ENCODE measurements at places on chromosomes 13 and 19.

GRCh38 chr13:33728271-33729037 lies 89.5 kb upstream of the RFC3 start:
- no peak for DNase-seq

DNA sequence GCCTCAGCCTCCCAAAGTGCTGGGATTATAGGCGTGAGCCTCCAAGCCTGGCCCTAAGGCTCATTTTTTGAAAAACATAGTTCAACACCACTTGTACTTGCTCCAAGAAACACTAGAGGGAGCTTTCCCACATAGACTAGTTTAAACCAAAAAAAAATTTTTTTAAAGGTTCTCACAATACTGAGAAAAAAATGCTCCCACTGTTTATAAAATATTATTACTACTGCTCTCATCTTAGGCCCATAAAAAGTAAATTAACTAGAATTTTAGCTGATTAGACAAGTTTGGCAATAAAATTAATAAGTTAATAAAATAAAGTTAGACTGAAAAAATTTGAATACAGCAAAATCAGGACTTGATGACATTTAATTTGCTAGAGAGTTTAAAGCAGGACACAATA lies 109.5 kb downstream of the TBC1D4 start:
- no peak for DNase-seq

GRCh38 chr19:45607071-45608029 lies 5.3 kb upstream of the GPR4 start:
- no peak for DNase-seq

- DNase-seq: no peak
Observed at GRCh38 chr19:42245231-42245630, 2.8 kb upstream of the GSK3A start.

- DNase-seq: no peak
Observed at GRCh38 chr19:33905937-33906577, 109.4 kb downstream of the KCTD15 start.

DNA sequence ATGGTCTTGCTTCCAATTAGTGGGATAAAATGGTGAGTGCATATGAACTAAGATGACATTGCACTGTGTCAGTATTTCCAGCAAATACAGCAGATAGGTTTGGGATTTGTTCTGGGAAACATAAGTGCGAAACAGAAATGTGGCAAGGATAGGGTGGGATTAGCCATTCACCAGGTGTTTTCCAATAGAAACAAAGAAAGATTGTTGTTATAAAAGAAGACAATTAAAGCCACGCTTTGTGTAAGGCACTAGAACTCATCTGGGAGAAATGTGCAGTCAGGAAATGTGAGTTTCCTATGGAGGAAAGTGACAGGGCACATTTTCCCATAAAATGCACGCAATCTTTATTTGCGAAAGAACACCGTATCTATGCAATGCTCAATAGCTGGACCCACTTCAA lies 1547.8 kb downstream of the EFNB2 start:
- DNase-seq: no peak

DNA sequence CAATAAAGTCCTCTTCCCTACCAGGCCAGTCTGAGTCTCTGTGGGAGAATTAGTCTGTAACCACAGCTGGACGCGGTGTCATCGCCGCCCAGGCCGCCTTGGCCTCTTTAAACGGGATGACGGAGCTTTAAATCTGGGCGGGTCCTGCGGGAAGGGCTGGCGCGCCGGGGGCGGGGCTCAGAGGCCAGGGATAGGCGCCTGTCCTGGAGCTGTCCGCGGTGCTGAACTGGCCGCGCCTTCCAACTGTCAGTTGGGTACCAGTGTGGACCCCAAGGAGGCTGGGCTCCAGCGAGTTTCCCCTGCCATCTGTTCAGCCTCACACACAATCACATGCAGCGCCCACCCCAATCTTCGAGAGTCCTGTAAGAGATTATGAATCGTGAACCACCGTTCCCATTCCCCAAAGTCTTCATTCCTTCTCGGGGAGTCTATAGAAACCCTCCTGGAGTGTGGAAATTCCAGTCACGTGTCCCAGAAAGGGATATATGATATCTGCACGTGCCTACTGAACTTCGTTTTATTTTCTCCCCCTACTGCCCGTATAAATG lies 11.5 kb downstream of the APLP1 start:
- no peak for DNase-seq

DNA sequence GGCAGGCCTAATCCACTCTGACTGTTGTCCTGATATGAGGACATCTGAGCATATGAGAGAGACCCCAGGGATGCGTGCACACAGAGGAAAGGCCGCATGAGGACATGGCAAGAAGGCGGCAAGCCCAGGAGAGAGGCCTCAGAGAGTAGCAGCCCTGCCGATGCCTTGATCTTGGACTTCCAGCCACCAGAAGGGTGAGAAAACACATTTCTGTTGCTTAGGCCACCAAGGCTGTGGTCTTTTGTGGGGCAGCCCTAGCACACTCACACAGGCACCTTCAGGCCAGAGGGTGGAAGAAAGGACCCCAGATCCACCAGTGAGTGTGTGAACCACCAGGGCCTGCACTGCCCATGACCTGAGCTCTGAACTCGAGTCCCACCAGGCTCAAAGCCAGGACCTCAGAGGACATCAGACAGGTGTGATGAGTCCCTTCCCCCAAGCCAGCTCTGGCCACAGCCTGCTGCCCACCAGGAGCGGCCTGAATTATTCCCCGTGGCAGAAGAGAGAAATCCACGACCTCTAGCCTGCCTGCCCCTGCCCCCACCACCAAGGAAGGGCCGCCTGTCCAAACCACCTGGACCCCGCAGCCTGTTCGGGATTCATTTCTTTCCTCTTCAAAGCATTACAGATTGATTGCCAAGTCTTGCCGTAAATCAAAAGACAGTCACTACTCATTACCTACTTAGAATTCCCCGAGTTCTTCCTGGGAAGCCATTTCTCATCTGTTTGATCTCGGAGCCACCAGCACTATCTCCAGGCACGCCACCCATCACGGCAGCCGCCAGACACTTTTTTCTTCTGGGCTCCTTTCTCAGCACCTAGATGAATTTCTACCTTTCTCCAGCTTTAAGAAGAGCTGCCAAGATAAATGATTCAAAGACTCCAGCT lies 72.2 kb downstream of the CEBPG start:
- DNase-seq: no peak

DNA sequence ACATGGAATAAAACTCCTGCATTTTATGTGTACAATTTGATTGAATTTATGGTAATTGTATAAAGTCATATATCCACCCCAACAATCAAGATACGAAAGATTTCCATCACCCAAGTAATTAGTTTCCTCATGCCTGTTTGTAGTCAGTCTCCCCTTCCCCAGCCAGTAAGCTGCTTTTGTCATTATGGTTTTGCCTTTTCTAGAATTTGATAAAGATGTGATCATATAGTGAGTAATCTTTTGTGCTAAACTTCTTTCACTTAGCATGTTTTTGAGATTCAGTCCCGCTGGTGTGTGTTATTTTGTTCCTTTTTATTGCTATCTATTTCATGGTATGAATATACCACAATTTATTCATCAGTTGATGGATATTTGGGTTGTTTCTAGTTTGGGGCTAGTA lies 16.0 kb downstream of the ITM2B start:
- DNase-seq: no peak

DNA sequence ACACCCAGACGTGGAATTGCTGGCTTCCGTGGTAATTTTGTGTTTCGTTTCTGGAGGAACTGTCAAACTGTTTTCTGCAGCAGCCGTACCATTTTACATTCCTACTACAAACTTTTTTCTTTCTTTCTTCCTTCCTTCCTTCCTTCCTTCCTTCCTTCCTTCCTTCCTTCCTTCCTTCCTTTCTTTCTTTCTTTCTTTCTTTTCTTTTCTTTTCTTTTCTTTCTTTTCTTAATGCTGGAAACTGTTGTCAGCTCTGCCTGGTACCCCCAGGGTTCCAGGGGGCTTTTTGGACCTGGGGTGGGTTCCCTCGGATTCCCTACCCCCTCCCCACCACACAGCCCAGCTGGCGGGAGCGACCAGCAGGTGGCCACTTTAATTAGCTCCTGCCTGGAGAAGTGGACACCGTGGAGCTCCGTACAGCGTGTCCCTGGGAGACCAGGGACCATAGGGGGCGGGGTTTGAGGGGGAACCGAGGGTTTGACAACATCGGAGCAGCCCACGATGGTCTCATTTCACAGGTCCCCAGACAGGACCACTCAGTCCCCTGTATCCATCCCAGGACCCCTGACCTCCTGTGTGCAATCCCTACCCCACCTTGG lies 24.4 kb downstream of the CELF5 start:
- no peak for DNase-seq

- DNase-seq: no peak
Observed at GRCh38 chr13:97914540-97914939, 38.9 kb upstream of the IPO5 start.

GRCh38 chr13:113668491-113668971 lies 1.5 kb downstream of the GRK1 start:
- no peak for DNase-seq

DNA sequence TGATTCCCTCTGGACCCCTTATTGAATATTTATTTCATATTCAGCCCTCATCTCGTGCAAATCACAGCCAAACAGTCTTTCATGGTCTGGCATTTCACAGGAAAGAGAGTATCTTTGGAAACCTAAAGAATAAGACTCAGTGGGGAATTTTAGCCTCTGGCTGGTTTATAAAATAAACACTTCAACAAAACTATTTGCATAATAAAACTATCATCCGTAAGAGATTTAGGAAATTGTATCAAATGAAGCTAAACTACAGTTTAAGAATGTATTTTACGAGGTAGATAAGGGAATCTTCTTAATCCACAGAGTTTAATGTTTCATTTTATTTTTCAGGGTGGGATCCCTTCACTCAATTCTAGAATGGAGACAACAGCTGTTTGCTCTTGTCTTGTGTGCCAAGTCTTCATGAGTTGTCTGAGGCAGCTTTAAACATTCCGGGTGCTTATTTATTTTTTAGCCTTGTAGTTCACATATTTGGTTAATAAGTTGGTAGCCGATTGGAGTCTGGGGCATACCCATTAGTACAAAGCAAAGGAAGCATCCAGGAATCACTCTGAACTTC lies 634.4 kb upstream of the KLF12 start:
- DNase-seq: no peak

- DNase-seq: no peak
Observed at GRCh38 chr19:29631450-29631849, 25.4 kb downstream of the POP4 start.

DNA sequence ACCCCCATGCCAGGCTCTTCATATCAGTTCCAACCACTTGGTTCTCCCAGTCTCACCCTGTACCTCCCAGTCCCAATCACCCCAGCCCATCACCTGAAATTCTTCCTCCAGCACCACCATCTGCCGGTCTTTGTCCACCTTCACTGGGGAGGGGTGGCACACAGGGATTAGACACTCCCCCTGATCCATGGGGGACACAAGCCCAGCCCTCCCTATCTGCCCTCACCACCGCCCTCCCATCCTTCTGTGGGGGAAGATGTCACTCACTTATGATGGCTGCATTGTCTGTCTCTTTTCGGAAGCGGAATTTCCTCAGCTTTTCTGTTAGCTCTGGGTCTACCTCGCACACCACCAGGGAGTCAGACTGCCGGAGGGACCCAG lies 685 bp downstream of the GMFG start:
- no peak for DNase-seq

- no peak for DNase-seq
Observed at GRCh38 chr13:97275776-97276501, 53.8 kb downstream of the MBNL2 start.

GRCh38 chr19:40006273-40006691 lies 9.4 kb downstream of the ZNF546 start:
- DNase-seq: no peak

- DNase-seq: no peak
Observed at GRCh38 chr19:6235031-6235951, 44.5 kb downstream of the MLLT1 start.

DNA sequence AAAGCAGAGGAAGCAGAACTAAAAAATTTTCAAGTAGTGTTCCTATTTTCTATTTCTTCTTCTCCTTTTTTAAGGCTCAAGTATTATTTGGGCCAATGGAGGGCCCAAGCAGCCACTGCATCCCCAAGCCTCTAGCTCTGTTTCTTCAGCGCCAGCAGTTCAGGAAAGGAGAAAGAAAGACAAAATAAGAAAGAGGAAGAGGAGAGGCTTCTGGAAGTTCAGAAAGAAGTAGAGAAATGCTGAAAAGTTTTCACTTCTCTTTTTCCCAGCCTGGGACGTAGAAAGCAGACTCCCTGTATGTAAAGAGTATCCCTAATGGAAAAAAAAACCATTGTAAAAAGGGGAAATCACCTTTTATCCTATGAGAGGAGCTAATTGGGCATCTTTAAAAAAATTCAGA lies 165.5 kb upstream of the KLF12 start:
- DNase-seq: no peak

GRCh38 chr13:97043302-97043701 lies 49.0 kb upstream of the OXGR1 start:
- DNase-seq: no peak

DNA sequence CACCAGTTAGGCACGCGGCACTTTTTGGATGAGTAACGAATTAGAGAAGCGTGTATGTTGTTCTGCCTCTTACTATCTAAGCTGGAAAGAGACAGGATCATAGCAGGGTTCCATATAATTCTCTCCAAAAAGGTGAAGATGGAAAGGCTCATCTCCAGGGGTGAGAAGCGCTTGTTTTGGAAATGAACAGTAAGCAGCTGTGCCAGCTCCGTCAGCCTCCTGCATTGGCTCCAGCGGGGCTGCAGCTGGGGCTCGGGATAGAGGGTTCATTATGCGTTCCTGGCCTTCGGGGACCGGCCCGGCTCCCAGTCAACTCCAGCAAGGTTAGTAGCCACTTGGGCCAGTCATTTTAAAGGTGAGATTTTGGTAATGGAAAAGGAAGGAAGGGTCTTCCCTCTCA lies 155.5 kb downstream of the COL4A1 start:
- no peak for DNase-seq

DNA sequence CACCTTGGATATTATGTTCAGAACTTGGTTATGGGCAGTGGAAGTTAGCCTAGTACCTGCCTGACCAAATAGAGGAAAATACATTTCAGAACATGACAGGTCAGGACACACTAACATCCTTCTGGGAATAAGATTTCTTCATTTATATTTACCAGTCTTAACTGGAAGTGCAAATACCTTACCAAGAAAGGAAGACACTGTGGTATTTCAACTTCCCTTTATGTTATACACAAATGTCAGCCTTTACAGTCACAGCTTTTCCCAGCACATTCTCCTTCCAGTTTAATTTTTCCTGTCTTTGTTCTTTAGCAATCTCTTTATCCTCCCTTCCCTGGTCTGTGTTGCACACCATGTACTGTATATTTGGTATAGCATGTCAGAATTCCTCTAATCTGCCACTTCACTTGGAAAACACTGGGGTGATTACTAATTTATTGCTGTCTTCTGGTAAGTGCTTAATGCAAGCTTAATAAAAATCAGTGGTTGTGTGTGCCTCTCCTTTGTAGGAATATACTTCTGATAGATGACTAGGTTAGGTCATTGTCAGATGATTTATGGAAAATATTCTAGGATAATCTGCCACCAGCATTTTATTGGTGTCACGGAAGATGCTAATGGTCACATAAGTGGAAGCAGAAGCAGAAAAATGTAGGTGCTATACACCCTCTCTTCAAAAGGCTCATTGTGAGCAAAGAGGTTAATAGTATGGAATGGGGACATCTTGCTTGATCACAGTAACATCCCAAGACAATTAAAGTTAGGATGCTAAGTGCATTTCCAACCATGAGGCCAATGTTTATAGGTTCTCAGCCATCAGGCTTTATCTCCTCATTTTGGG lies 124.3 kb upstream of the STARD13 start:
- DNase-seq: no peak
